NCI-H1436 (cell line): ENCODE measurements at places on chromosomes 16 and 17.
A peak's percentile ranks its signal among the peaks of the same experiment; 100 is the strongest.

- no peak for DNase-seq
These were observed 20.2 kb downstream of the NGFR start for GRCh38 chr17:49515196-49515770.

DNA sequence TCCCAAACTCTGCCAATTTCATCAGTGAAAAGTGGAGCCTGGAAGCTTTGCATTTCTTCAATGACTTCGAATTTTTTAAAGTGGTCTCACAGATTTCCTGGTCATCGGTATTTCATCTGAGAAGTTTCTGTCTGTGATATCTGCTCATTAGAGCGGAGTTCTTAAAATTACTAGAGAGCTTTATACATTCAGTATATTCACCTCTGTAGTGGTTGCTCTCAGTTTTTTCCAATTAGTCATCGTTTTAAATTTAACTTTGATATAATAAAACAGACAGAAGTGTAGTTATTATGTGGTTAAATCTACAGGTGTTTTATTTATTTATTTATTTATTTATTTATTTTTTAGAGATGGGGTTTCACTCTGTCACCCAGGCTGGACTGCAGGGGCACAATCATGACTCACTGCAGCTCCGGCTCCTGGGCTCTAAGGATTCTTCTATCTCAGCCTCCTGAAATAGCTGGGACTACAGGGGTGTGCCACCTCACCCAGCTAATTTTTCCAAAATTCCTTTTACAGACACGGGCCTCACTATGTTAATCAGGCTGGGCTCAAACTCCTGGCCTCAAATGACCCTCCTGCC, 16.0 kb downstream of the ARHGAP17 start:
- DNase-seq = no peak

DNA sequence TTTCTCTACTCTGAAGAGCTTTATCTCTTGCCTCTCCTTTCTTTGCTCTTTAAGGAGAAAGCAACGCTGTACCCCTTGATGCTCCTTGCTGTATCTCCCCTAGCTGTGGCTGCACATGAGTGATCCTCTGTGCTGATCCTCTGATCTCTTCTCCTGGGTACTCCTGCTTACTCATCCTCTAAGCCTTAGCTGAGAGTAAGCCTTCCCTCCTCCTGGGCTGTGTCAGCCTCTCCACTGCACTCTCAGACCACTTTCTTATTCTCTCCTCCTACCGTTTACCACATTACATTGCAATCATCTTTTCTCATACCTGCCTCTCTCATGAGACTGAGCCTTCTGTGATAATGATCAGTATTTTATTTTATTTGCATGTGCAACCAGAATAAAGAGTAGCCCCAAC, 25.1 kb downstream of the SOX9 start:
- DNase-seq = no peak

GRCh38 chr17:81993729-81994592, 16.5 kb downstream of the ASPSCR1 start:
- no peak for DNase-seq

- no peak for DNase-seq
These were observed 9.0 kb downstream of the NOG start for GRCh38 chr17:56602292-56603130.

- DNase-seq = no peak
These were observed 619 bp downstream of the NAT9 start for GRCh38 chr17:74775409-74776043.

- DNase-seq = no peak
These were observed 23.9 kb upstream of the MEAK7 start for GRCh38 chr16:84528322-84528721.

GRCh38 chr16:85271198-85271597, 158.9 kb upstream of the CIBAR2 start:
- DNase-seq = no peak

DNA sequence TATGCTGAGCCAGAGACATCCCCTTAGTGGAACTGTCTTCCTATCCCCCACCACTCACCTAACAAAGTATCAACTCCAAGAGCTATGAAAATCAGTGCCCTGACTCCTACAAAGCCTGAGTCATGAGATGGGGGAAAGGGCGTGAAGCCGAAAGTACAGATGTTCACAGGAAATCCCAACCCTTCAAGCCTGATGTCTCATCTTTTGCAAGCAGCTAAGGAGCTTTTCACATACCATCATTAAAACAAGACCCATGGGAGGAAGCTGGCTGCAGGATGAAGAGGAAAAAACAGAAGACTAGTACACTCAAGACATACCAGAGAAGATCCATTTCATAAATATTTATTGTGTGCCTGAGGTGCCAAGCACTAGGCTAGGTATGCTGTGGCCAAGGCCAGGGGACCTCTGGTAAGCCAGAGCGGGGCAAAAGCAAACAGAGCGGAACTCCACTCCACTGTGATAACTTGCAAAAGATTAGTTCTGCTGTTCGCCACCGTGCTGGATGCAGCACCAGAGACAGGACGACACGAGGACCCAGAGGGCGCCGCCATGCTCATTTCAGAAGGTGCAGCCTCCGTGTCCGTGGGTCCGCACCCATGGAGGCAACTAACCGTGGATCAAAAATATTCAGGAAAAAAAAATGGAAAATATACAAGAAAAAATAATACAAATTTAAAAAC, 4.5 kb upstream of the MNT start:
- no peak for DNase-seq

- DNase-seq = no peak
These were observed 121.6 kb upstream of the SMURF2 start for GRCh38 chr17:64783556-64784352.

GRCh38 chr16:6704306-6704930, 628.2 kb upstream of the RBFOX1 start:
- DNase-seq = no peak

DNA sequence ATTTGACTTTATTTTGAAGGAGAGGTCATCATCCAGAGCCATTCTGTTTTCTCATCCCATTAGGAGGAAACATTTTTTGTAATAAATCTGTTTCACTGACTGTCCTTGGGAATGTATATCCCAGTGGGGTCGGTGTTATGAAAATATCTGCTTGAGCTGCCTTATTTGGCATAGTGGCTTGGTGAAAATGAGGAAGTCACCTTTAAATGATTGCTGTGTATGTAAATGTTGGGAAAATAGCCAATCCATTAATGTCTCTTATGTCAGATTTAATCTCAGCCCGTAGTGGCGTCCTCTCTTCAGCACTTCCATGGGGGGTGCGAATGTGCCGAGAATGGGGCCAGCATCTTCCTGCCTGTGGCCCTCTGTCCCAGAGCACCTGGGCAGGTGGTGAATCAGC, 57.6 kb downstream of the BANP start:
- no peak for DNase-seq

- DNase-seq = no peak
These were observed 21.9 kb downstream of the PARN start for GRCh38 chr16:14608111-14608566.

DNA sequence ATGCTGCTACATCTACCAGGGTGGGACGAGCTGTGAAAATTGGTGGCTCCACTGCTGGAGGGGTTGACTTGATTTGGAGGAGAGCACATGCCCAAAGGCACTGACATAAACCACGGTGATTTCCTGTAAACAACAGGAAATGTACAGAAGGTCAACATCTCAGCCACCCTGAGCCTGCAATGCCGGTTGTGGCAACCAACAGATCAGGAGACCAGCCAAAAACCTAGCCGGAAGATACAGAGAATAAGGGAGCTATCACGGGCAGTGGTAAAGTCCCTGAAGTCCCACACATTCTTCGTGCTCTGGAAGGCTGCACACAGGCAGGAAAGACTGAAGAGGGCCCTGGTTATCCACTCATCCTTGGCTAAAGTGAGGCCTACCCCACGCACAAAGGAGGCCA, 56.2 kb downstream of the ADCY9 start:
- no peak for DNase-seq

GRCh38 chr17:382644-383533, 30.3 kb upstream of the RPH3AL start:
- no peak for DNase-seq

DNA sequence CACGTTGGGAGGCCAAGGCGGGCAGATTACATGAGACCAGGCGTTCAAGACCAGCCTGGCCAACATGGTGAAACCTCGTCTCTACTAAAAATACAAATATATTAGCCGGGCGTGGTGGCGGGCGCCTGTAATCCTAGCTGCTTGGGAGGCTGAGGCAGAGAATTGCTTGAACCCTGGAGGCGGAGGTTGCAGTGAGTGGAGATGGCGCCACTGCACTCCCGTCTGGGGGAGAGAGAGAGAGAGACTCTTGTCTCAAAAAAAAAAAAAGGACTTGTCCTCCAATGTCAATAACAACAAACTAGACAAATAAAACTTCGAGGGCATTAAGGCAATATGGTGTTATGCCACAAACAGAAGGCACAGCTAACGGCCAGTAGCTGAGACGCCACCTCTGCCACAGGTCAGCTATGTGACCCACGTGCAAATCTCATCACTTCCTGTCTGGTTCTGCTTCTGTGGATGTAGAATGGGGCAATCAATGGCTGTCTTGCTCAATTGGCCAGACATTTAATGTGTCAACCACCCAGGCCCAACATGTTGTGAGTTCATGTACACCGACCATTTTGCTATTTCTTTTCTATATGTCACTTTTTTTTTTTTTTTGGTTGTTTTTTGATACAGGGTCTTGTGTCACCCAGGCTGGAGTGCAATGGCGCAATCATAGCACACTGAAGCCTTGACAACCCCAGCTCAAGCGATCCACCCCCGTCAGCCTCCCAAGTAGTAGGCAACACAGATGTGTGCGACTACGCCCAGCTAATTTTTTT, 834 bp upstream of the TXNDC11 start:
- no peak for DNase-seq

DNA sequence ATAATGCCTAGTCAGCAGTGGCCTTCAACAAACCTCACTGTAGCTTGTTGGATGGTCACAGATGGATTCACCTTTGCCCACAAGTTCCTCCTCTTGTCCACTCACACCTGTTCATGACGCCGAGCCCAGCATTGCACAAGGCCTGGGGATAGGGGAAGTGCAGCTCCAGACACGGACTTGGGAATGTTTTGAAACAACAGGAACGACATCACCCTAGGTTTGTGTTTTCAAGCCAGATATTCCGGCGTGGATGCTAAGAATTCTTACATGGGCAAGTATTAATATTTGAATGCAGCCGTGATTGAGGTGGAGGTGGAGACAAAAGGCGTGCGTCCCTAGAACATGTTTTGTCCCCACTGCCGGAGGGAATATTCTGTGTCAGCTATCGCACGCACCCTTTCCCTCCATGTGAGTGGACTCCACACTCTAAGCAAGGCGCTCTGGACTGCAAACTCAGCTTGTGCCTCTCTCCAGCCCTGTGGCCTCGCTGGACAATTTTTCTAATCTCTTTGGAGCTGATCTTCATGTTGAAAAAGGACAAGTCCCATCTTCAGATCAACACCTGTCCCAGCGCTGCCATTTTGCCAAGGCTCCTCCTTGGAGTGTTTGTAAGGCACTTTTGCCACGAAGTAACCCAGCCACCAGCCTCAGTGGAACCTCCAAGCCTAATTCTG, 2.0 kb upstream of the BANP start:
- DNase-seq = no peak

- peak; percentile 39 for DNase-seq
These were observed 14.4 kb downstream of the NDUFAF8 start for GRCh38 chr17:81253358-81254131.

- no peak for DNase-seq
These were observed 47.2 kb downstream of the ABCC1 start for GRCh38 chr16:15996432-15997109.

GRCh38 chr16:58018803-58019202, 6.8 kb upstream of the MMP15 start:
- no peak for DNase-seq

GRCh38 chr16:68760671-68761275, 23.7 kb downstream of the CDH1 start:
- DNase-seq = no peak

DNA sequence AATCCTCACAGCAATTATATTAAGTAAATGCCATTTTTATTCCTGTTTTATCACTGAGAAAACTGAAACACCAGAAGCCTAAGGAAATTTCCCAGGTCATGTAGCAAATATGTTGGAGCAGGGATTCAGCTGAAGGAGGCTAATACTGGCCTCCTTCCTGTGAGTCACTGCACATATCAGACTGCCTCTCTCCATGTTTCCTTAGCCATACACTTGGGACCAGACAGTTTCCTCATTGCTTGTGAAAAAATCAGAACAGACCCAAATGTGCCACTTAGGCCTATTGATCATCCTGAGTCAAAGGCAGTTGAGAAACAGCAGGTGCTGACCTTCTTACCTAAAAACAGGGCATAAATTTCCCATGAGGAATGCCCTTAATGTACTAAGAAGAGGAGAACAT, 18.9 kb upstream of the ELAC2 start:
- no peak for DNase-seq

DNA sequence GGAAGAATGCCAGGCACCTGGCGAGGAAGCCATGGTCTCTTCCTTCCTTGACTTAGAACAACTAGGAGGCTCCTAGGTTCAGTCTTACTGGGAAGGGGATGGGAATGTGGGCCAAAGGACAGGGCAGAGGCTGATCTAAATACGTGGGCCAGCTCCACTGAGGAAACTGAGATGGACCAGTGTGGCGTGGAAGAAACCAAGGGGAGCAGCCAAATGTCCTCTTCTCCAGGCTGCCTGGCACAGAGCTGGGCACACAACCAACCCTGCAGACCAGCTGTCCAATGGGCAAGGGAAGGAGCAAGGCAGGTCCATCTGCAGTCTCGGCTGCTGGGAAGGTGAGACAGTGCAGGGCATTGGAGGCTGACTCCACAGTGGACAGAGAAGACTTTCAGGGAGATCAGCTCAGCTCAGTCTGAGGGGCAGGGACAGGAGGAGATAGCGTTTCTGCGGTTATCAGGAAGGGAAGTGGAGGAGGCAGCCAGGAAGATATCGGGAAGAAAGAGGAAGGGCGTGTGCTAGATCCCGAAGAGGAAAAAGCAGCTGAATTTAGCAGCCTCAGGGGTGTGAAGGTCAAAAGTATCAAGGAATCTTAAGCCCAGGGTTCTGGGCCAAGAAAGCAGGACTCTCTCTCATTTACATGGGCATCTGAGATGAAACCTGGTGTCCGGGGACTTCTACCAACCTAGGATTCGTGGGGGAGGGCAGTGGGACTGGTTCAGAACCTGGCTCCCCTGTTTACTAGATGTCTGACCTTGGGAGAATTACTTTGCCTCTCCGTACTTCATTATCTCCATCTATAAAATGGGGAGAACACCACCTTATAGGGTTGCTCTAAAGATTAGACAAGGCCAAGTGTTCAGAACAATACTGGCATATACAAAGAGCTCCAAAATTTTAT, 1.8 kb downstream of the KIFC3 start:
- DNase-seq = no peak

DNA sequence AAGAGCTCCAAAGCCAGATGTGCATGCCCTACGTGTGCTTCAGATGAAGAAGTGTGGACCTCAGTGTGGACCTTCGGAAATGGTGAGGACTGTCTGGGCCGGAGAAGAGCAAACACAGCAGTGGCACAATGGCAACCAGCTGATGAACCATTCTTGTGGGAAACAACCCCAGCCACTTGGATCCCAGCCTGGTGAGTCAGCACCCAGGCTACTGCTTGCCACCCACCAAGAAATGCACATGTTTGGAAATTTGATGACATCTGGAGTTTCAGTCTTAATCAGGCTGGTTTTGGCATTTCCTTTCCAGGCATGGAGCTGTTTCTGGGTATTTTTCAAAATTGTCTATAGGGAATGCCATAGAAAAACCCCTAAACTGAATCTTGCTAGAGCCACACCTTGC, 42.7 kb downstream of the DYNLRB2 start:
- no peak for DNase-seq

GRCh38 chr16:67460961-67461360, 20.0 kb downstream of the ATP6V0D1 start:
- DNase-seq = no peak
